Hepatocyte (in vitro differentiated cells): ENCODE measurements at places on chromosomes 16 and 17.

GRCh38 chr17:75331671-75332070, 42.4 kb upstream of the SLC25A19 start:
- DNase-seq: no peak

DNA sequence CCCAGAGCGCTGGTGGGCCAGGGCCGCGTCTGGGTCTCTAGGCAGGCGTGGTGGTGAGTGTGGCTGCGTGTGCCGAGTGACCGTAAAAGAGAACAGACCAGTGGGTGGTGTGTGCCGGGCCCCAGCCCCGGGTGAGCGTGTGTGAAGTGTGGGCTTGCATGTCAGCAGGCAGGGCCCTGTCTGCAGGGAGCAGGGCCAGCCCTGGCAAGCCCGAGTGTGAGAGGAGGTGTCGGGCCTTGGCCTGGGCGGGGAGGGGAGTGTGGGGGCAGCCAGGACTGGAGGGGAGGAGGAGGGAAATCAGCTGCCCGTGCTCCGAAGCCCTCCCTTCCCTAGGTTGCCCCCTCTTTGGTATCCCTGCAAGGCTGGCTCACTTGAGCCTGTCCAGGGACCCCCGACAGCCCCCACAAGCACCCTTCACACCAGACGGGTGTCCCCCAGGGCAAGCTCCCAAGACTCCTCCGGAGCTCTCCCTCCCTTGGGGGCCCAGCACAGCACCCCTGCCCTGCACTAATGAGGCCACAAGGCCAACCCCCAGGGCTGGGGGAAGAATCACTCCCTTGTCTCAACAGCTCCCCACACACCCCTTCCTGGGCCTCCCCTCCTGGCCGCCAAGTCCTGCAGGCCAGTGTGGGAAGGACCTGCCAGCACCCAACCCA, 1.9 kb downstream of the USH1G start:
- DNase-seq: peak; percentile 5

GRCh38 chr16:50067290-50067853, 1.6 kb downstream of the HEATR3 start:
- peak; percentile 53 for DNase-seq

DNA sequence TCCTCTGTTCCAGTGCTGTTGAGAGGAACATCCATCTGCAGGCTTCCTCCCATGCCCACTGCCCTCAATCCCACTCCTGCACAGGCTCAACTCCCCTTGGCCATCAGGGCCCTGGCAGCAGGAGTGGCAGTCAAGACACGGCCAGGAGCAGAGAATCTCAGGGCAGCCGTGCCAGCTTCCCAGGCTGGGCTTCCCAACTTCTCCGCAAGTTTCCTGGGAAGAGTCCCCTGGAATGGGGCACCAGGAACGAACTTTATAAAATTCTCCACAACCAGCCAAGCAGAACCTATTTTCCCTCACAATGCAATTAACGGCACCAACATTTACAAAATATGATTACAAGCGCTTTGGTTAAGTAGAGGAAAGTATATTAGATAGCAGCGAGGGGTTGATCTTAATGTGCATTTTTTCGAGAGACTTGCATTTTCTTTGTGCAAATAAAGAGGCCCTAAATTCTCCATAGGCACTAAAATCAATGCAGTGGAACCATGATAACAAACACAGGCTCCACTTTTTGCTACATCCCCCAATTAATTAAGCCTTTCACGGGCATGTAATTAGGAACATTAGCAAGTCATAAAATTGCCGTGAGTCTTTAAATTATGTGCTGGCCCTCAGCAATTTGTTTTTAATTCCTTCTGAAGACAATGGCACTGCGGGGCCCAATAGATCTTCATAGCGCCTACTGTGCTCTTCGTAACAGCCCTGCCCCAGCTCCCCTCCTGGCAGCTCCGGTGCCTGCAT, 99.9 kb upstream of the LHX1 start:
- DNase-seq: no peak

DNA sequence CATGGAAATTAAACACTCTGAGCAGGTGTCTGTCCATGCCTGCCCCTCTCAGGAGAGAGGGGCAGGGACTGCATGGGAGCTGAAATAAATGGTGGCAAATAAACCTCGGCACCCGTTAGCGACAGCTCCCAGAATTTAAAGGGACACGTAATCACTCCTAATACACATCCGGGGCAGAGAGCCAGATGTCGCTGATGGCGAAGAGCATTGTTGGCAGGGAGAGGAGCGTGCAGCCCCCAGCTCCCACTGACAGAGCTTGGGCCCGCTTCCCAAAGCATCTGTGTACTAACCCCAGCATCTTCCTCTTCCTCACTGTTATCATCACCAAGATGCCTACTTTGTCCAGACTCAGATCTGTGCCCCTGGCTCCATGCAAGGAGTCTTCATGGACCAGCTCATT, 85.8 kb downstream of the IRX5 start:
- DNase-seq: no peak

GRCh38 chr17:42855048-42855596, 4.1 kb downstream of the AOC3 start:
- DNase-seq: no peak

GRCh38 chr16:85208181-85208580, 95.9 kb upstream of the CIBAR2 start:
- no peak for DNase-seq

- DNase-seq: peak; percentile 44
These were observed 30.8 kb upstream of the SPACA3 start for GRCh38 chr17:32960815-32961214.

DNA sequence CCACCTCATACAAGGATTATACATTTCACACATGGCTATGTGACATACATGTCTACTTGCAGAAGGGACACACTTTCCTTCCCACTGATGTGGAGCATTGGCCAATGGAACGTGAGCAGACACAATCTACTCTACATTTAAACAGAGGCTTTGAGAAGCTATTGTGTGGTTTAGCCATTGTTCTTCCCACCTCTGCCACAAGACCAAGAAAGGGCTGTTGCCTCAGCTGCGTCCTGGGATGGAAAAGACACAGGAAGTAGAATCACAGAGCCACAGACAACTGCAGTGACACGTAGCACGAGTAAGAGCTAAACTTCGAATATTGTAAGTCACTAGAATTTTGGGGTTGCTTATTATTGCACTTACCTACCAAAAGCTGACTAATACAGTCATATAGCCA, 33.3 kb downstream of the PRKCB start:
- DNase-seq: no peak

- DNase-seq: no peak
These were observed 9.0 kb upstream of the GGA2 start for GRCh38 chr16:23519282-23519681.

DNA sequence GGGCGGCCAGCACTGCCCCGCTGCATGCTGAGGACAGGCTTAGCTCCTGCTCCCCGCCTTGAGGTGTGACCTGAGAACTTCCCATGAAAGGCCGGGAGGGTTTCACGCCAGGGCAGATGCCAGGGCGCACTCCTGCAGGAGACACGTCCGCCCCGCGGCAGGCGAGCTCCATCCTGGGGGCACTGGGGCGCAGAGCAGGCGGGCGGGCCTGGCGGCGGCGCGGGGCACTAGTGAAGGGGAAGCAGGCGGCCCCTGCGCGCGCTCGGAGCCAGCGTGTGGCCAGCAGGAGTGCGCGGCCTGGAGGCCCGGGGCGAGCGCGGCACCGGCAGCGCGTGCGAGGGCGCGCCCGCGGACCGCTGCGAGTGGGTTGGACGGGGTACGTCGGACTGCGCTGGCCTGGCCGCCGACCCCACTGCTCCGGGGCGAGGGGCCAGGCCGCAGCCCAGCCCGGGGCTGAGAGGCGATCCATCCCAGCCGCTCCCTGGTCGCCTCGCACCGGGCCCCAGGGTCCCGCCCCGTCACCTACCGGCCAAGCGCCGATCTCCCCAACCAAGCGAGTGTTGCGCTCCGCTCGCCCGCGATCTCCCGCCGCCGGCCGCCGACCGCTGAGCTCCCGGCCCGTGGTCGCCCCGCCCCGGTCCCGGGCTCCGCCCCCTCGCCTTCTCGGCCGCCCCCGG, at the start of gene MAP3K14:
Gene MAP3K14, minus strand, starts transcription at position 587 of the 677 bp plus-strand sequence. CDS start 26,275 bp downstream, outside the sequence.
- DNase-seq: peak; percentile 92
